Breast epithelium (tissue), 4 donors: ENCODE measurements at places on chromosomes 3 and 15.
A peak's percentile ranks its signal among the peaks of the same experiment; 100 is the strongest.

DNA sequence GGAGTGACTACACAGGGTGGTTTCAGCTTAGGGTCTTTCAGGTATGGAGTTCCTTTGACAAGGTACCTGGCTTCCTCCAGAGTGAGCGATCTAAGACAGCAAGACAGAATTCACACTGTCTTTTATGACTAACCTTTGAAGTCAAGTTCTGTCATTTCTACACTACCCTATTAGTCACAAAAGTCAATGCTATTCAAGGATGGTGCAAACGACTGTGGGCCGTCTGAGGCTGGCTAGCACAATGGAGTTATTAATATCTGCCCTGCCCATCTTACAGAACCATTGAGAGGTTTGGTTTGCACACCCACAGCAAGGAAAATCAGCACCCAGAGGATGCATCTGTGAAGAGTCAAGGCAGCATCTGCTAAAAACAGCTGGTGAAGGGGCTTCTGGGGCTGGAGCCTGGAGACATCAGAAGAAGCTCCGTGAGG, 62.9 kb upstream of the XCR1 start:
- no peak for DNase-seq

DNA sequence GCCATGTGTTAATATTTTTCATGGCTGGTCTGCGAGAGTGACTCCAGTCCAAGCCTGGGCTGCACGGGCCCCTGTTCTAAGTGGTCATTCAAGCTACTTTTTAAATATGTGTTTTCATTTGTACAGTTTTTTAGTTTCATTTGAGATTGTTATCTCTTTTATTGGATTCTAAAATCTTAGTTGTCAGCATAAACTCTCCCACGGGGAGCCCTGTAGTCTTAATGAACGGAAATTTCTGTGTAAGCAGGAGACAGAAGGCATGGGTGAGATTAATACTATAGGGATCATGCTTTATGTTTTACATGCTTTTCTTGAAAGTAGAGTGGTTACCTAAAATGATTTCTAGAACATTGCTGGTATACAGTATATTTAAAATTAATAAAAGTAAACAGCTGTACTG, 373.1 kb upstream of the SLCO3A1 start:
- DNase-seq, result no peak

DNA sequence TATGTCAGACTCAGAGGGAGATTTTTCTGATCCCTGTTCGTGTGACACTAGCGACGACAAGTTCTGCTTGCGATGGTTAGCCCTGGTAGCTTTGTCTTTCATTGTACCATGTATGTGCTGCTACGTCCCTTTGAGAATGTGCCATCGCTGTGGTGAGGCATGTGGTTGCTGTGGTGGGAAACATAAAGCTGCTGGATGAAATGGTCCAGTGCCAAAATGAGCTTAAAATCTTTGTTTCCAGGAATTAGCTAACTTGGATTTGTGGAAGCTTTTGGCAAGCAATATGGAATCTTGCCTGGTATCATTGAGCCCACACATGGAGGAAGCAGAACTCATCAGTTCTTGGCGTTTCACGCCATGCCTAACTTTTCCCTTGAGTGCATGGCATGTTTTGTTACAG, 98.8 kb downstream of the SPRED1 start:
- DNase-seq, result no peak

GRCh38 chr3:127171721-127172120, 21.2 kb upstream of the PRR23E start:
- DNase-seq, result peak; percentile 9

DNA sequence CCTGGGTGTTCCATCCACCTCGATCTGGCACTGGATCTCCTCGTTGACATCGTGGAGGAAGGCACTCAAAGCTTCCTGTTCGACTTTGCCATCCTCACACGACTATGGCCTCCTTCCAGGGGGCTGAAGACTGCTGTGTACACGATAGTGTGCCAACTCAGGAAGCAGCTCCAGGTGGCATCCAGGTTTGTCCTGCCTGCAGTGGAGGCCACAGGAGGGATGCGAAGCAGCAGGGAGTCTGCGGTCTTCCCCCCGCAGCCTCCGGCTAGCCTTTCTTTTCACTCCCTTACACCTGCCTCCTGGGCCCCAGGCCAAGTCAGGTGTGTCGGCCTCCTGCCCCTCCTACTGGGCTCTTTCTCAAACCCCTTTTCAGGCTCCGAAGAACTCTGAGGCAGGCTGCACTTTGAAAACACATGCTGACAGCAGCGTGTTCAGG, 32.2 kb downstream of the SYNM start:
- no peak for DNase-seq

DNA sequence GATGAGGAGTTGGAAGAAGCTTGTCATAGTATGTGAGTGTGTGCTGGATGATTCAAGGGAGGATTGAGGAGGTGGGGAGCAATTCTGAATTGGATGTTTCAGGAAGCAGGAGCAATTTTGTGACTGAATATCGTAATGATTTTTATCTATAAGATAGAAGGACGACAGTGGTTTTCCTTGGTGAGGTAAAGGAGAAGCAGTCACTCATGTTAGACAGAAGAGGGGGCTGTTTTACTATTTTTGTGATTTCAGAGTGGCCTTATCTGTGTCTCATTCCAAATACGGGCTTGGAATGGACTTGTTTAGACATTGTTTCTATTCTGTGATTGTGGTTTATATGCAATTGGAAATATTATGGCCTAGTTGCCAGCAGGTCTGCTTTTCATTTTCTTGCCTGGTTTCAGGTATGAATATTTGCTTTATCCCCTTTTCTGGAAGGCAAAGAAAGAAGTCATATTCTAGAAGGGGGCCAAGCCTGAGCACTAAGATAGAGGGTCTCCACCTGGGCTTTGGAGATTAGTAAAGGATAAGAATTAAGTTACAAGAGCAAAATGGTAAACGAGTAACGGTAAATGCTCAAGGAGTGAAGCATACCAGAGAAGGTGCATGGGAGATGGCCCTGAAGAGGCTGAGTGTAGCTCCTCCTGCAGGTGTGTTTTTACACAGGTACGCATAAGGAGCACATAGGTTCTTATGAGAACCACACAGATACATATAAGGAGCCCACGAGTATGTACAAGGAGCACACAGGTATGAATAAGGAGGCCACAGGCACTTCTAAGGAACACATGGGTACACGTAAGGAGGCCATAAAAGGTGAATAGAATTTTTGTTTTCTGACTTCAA, 124.6 kb upstream of the KCNAB1 start:
- DNase-seq, result no peak
